Coronary artery (tissue), 2 donors: ENCODE measurements at places on chromosomes 11 and 22.

DNA sequence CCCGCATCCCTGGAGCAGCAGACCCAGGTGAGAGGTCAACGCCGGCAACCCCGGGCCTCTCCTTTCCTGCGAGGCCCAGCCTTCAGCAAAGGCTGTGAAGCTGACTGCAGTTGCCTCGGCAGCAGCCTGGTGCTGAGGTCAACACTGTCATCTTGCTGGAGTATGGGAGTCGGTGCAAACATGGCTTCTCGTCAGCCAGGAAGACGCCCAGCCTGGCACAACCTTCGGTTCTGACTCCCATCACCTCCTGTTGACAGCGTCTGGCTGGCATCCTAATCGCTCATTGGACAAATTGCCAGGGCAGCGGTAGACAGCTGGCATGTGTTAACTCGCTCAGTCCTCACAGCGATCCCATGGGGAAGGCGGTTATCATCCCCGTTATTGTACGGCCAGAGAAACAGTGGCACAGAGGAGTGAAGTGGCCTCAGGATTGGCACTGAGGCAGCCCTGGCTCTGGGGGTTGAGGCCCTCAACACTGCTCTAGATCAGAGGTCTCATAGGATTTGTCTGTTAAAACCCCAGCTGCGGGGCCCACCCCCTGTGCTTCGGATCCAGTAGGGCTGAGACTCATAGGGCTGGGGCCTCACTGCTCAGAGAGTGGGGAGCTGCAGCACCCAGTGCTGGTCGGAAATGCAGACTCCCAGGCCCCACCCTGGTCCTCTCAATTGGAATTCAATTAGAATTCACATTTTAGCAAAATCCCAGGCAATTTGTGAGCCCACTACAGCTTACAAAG lies 39.3 kb upstream of the TP53I11 start:
- DNase-seq: peak; percentile 83

DNA sequence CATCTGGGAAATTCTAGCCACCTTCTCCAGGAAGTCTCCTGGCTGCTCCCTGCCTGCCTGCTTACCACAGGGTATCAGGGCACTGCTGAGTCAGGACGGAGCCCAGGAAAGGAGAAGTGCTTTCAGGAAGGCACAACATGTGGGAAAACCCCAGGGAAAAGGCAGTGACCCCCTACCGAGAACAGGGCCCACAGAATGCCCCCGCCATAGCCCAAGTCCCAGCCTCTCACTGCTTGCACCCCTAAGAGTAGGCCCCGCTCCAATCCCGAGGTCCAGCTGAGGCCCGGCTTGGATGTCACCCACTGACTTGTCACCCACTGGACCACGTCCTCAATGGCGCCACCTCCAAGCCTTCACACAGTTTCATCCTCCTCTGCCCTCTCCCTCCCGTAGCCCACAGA lies 34.1 kb downstream of the ARAP1 start:
- DNase-seq: no peak

DNA sequence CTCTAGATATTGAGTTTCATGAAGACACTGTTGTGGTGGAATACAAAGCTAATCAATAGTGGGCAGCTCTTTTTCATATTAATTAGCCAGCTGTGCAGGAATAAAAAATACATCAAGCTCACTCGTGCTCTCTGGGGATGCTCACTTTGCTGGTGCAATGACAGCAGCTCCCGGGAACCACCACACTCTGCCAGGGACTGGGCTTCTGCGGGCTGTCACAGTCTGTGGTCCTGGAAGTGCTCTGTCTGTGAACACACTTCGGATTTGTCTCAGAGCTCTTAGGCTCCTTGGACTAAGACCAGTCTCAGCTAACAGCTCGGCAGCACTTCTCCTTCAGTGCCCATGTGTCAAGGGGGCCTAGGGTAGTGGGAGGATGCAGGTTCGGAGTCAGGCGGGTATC lies 393.5 kb downstream of the TENM4 start:
- DNase-seq: no peak

- peak; percentile 46 for DNase-seq
These were observed 20.1 kb upstream of the PANX2 start for GRCh38 chr22:50150161-50151129.

DNA sequence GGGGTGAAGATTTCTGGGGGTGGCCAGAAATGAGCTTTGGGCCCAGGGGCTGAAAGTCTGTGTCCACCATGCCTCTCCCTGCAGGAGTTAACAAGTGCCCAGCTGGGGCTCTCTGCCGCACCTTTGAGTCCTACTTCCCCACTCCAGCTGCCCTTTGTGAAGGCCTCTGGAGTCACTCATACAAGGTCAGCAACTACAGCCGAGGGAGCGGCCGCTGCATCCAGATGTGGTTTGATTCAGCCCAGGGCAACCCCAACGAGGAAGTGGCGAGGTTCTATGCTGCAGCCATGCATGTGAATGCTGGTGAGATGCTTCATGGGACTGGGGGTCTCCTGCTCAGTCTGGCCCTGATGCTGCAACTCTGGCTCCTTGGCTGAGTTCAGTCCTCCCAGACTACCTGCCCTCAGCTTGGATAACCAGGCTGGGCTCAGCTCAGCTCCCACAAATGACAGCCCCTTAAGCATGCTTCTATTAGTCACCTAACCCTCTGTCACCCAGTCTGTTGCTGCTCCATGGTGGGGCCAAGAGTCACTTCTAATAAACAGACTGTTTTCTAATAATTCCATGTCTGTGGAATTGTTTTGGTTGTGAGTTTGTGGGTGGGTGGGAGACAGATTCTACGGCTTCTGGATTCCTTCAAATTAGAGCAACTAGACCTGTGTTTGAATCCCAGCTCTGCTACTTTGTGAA lies 3.0 kb upstream of the INPPL1 start:
- peak; percentile 72 for DNase-seq

DNA sequence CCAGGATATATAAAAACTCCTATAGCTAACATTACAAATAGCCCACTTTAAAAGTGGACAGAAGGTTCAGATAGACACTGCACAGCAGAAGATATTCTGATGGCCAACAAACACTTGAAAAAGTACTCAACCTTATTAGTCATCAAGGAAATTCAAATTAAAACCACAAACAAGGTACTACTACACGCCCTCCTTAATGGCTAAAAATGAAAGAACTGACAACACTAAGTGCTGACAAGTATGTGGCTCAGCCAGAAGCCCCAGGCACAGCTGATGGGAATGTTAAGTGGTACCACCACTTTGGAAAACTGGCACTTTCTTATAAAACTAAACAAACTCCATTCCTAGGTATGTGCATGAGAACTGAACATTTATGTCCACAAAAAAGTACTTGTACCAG lies 320.1 kb downstream of the TBC1D22A start:
- DNase-seq: no peak

DNA sequence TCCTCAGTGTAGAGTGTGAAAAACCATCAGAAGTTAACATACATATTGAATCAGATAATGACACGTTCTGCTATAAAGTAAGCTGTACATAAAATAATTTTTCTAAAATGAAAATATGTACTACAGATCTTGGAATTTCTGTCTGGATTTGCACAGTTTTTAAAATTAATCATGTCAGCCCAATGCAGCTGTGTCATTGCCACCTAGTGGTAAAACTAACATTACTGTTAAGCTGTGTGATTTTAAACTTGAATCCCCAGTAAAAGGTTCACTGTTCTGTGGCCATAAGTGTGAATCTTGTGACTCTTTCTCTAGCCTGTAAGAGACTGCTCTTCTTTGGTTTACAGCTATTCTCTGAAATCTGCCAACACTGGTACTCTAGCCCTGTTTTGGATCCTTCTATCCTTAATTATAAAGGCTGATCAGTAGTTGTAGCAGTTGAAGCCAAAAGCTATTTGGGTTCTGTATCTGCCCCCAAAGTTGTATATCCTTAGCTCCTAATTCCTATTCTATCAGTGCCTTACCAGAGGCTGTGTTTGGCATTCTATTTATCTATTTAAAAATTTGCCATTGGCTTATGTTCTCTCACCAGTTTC lies 4.0 kb downstream of the JRKL start:
- DNase-seq: no peak

- no peak for DNase-seq
These were observed 19.2 kb upstream of the SLC5A12 start for GRCh38 chr11:26741036-26741435.

- DNase-seq: no peak
These were observed 332.4 kb upstream of the ARHGAP42 start for GRCh38 chr11:100354736-100355135.

GRCh38 chr11:115219376-115219775 lies 284.8 kb downstream of the CADM1 start:
- no peak for DNase-seq

GRCh38 chr11:27358296-27358695 lies 4.7 kb downstream of the CCDC34 start:
- DNase-seq: no peak

- DNase-seq: peak; percentile 80
These were observed 63.6 kb upstream of the PPARA start for GRCh38 chr22:46086577-46087335.

DNA sequence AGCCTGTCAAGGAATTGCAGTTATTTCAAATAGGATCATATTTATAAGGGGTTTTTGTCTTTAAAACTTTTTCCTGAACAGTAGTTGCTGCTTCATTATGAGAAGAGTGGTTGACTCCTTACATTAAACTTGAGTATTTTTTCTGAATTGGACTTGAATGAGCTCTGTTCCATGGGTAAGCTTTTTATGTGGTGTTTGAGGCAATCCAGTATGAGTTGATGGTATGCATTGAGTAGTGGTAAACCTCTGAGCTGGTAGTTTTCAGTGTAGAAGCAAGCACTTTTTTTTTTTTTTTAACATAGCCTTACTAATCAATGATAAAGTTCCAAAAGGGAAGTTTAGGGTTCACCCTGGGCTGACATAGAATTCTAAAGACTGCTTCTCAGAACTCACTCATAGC lies 3.4 kb downstream of the KMT2A start:
- no peak for DNase-seq

DNA sequence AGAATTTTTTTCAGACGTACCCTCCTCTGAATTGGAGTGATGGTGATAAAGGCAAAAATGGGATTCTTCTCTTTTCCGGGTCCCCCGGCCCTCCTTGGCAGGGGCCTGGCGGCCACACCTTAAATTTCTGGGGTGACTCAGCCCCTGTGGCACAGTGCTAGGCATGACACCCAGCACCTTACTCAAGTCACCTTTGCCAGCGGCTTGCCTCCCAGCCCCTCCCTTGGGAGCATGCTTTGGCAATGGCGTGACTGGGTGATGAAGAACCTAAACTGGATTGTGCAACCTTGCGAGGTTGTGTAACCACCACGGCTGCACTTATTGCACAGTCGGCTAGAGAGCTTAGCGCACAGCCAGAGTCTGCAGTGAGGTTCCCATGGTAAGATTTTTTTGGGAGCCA lies 16.2 kb upstream of the LDLRAD3 start:
- no peak for DNase-seq

GRCh38 chr11:61406067-61406466 lies 13.7 kb downstream of the TMEM216 start:
- DNase-seq: no peak

GRCh38 chr22:37740455-37741311 lies 43.8 kb downstream of the TRIOBP start:
- DNase-seq: no peak

GRCh38 chr11:107549253-107549953 lies 16.1 kb downstream of the ALKBH8 start:
- DNase-seq: no peak

DNA sequence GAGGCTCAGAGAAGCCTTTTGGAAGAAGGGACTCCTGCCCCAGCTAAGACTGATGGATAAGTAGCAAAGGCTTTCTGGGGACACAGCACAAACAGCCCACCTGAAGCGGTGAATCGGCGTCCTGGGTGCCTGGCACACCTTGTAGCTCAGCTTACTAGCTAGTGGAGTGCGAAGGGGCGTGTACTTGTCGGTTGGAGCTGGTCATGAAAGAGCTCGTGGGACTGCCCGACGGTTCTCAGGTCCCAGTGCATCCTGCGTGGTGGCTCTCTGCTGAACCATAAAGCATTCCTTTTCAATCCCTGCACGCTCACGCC lies 690 bp upstream of the UVRAG start:
- DNase-seq: no peak

GRCh38 chr11:21931436-21932101 lies 261.3 kb upstream of the ANO5 start:
- no peak for DNase-seq

- DNase-seq: no peak
These were observed 135.3 kb downstream of the MORC2 start for GRCh38 chr22:30833322-30833721.

DNA sequence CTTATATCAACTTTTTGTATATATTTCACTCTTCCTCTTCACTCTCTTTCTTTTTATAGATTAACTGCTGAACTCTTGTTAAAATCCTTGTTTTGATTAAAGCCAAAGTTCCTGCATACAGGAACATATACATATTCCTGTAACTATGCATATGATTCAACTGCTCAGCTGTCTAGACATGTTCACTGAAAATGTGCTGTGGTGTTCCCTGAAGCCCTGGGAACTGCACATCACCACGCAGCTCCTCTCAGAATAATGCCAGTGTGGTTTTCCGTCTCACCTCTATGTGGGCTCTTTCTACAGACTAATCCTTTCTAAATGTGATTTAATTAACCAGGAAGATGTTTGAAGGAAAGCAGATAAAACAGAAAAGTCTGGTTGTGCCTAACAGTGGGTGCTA lies 25.6 kb upstream of the MMP12 start:
- no peak for DNase-seq

DNA sequence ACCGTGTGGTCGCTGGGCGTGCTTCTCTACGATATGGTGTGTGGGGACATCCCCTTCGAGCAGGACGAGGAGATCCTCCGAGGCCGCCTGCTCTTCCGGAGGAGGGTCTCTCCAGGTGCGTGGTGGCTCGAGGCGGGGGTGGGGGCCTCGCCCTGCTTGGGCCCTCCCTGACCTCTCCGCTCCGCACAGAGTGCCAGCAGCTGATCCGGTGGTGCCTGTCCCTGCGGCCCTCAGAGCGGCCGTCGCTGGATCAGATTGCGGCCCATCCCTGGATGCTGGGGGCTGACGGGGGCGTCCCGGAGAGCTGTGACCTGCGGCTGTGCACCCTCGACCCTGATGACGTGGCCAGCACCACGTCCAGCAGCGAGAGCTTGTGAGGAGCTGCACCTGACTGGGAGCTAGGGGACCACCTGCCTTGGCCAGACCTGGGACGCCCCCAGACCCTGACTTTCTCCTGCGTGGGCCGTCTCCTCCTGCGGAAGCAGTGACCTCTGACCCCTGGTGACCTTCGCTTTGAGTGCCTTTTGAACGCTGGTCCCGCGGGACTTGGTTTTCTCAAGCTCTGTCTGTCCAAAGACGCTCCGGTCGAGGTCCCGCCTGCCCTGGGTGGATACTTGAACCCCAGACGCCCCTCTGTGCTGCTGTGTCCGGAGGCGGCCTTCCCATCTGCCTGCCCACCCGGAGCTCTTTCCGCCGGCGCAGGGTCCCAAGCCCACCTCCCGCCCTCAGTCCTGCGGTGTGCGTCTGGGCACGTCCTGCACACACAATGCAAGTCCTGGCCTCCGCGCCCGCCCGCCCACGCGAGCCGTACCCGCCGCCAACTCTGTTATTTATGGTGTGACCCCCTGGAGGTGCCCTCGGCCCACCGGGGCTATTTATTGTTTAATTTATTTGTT lies 2.4 kb downstream of the PIM3 start:
- peak; percentile 77 for DNase-seq

- no peak for DNase-seq
These were observed 984.7 kb downstream of the BRD1 start for GRCh38 chr22:48842976-48843375.

DNA sequence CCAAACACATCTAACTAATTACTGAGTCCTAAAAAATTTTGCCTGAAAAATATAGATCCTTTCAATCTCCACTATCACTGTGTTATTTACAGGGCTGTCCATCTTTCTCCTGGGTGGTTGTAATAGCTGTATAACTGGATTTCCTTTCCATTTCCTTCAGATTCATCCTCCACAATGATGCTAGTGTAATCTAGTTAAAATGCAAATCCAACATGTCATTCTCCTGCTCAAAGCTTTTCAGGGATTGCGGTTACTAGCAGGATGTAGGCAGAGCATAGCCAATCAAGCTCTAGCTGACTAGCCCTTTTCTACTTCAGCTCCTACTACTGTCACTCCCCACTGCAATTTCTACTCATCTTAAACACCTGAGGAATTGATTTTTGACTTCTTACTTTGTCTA lies 283.0 kb downstream of the RAB38 start:
- DNase-seq: no peak
